ENCODE measurements at places on chromosomes 1 and 21.

GRCh38 chr1:193432979-193433587, 246.7 kb upstream of the B3GALT2 start:
- no peak for DNase-seq

GRCh38 chr1:241217516-241217915, 139.5 kb downstream of the RGS7 start:
- DNase-seq: no peak

GRCh38 chr21:45288441-45288841, 746 bp upstream of the POFUT2 start:
- DNase-seq: no peak

DNA sequence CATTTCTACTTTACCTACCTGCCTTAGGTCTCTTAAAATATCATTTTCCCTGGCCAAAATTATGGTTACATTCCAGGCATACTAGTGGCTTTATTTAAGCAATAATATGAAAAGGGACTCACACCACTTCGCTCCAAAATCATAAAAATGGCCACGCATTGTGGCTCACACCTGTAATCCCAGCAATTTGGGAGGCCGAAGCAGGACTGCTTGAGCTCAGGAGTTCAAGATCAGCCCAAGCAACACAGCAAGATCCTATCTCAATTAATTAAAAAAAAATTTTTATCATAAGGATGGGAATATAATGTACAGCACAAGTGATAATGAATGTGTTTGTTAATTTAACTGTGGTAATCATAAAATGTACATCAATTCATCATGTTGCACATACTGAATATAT, 65.4 kb downstream of the ARID4B start:
- DNase-seq: no peak

DNA sequence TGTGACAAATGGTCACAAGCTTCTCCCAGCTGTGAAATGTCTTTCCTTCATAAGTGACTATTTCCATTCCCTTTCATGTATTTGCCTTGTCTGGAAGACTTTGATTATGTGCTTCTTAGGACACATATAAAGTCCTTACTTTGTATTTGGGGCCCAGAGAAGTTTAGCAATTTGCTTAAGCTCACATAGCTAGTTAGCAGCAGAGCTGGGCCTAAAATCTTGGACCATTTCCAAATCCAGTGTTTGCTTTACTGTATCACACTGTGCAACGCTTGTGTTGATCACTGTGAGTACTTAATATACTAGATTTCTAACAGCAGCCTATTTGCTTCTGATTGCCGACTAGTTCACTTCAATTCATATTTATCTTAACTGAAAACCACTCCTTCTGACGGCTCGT, 2.2 kb upstream of the KCNA3 start:
- no peak for DNase-seq

DNA sequence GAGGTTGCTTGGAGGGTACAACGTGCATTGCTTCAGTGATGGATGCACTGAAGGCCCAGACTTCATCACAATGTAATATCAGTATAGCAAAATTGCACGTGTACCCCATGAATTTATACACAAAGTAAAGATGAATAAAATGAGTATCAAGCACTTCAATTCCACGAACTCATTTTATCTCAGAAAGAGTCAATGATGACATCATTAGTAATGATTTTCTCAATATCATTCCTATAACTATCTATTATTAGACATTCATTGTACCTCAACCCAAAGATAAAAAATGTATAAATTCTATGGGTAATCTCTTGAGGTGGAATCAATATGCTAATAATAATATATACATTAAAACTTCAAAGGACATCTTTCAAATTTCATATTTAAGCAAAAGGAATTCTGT, 208.4 kb downstream of the COL11A1 start:
- no peak for DNase-seq
